ENCODE measurements at places on chromosomes 3 and 15.

- DNase-seq = peak; percentile 61
Measured at GRCh38 chr15:40238532-40239403, at the start of gene PAK6. Gene PAK6 (plus strand): TSS chr15:40239063. CDS start chr15:40264786, 25,723 bp downstream.

DNA sequence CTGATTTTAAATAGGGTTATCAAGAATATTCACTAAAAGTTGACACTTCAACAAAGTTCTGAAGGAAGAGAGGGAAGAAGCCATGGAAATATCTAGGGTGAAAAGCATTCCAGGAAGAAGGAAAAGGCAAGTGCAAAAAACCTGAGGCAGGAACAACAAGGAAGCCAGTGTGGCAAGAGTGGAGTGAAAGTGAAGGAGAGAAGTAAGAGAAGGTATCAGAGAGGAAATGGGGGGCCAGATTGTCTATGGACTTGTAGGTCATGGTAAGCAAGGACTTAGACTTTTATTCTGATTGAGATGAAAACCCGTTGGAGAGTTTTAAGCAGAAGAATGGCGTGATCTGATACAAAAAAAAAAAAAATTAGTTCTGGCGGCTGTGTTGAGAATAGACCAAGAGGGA, 18.5 kb upstream of the ZNF609 start:
- DNase-seq = no peak

- no peak for DNase-seq
Measured at GRCh38 chr3:72204452-72204851, 419.5 kb upstream of the PROK2 start.

- DNase-seq = no peak
Measured at GRCh38 chr3:23496165-23496564, 293.0 kb downstream of the UBE2E2 start.

GRCh38 chr3:100311011-100311410, 23.5 kb upstream of the NIT2 start:
- DNase-seq = no peak

Data from fibroblast of skin of right biceps (primary cell).